Fibroblast of lung (primary cell): ENCODE measurements at places on chromosomes 6 and 20. TPM values are rescaled to one million over a fixed set of nuclear protein-coding genes. Genes with fewer than 3 reads are reported as not detected.

The SRXN1 gene
- 58.6 and 91.2 TPM in 2 replicates for total RNA-seq

The SAMD10 gene
- total RNA-seq: 0.77 and 0.99 TPM in 2 replicates

The FNDC1 gene
- under 0.01 TPM in 2 replicates for total RNA-seq

The PHACTR3 gene
- not detected in 2 replicates for total RNA-seq

The GCLC gene
- 31.4 and 35.4 TPM in 2 replicates for total RNA-seq

The E2F1 gene
- 0.51 and 2.1 TPM in 2 replicates for total RNA-seq

The BPIFB4 gene
- not detected in 2 replicates for total RNA-seq

The ANKRD6 gene
- 2.3 and 3.6 TPM in 2 replicates for total RNA-seq

The MOG gene
- total RNA-seq: not detected in 2 replicates

The LCA5 gene
- total RNA-seq: 5.6 and 7.8 TPM in 2 replicates
